ENCODE measurements at places on chromosomes 6 and 20.

DNA sequence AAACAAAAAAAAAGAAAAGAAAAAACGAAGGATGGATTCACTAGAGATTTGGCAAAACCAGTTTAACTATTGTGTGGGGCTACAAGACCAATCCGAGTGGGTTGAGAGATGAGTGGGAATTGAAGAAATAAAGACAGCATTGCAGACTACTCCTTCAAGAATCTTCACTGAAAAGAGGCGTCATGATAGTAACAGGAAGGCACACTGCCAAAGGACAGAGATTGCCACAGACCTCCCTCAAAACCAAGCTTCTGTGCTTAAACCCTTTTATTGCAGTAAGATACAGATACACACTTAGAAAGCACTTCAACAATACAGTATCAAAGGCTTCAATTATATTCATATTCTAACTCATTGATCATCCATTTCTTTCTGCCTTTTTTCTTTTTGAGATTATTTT, 103.9 kb downstream of the IPCEF1 start:
- DNase-seq, result no peak

- DNase-seq, result no peak
Observed at GRCh38 chr6:83192456-83192855, 609 bp downstream of the PGM3 start.

DNA sequence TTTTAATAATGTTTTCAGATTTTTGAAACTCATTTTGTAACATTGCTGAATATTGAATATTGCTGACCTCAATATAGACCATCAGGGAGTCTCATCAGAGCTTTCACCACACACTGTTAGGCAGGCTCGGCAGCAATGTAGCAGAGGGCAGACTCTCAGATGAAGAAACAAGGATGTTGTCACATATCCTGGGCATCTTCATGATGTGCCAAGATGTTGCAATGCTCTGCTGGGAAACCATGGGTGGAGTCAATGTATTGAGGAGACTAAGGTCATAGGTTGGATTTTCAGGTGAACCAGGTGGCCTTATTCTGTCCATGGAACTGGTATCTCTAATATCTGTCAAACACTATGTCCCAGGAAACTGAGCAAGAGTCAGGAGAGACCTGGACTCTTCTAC, 27.3 kb downstream of the NR2E1 start:
- DNase-seq, result no peak

DNA sequence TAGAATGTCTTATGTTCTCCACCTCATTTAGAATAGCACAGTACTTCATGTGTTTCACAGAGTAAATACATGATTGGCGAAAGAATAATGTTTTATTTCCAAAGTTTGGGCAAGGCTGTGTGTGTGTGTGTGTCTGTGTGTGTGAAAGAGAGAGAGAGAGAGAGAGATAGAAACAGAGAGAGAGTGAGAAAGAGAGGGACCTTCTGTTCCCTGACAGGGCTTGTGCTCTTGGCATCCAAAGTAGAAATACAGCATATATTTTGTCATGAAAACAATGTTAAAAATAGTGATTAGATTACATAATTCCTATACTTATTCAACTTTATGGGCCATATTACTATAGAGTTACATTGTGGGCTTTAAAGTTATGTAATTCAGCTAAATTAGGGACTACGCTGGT, 201.2 kb downstream of the KIF6 start:
- no peak for DNase-seq

Data from stimulated activated CD4-positive, alpha-beta T cell treated with anti-CD3 and anti-CD28 coated beads, Interleukin-2, amount 100 ng/mL, for 24 hours (primary cell).